ENCODE measurements at places on chromosomes 11 and 22.

DNA sequence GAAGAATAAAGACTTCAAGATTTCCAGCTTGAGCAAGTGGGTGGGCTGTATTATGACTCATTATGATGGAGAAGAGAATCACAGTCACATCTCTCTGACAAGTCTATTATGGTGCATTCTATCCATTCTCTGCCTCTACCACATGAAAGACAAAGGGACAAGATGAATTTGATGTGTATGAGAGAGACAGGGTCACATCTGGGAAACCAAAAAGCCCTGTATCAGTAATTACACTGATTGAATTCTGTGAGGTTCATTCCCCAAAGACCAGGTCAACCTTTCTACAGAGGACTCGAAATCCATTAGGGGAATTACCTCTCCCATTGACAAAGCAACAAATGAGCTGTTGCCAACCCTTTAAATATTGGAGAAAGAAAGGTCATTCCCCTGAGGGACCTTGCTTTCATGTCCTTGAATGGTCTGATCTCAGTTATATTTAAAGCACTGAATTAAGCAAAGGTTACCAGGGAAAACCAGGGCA, 109.6 kb downstream of the USP35 start:
- no peak for DNase-seq

DNA sequence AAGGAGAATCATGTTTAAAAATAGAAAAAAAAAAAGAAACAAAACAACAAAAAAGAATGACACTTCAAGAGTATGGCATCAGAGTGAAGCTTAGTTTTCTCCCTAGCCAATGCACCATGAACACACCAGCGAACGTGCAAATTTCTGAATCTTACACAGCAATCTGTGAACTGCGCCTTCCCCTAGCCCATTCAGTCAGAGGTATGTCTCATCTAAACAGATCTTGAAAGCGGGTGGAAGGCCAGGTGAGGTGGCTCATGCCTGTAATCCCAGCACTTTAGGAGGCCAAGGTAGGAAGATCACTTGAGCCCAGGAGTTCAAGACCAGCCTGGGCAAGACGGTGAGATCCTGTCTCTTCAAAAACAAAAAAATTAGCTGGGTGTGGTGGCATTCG, 113.1 kb downstream of the MICAL3 start:
- DNase-seq: no peak

- peak; percentile 89 for DNase-seq
These were observed 76.7 kb upstream of the WNT7B start for GRCh38 chr22:46053563-46054090.

- DNase-seq: no peak
These were observed 25.5 kb upstream of the GNB1L start for GRCh38 chr22:19879992-19880785.

GRCh38 chr11:78822931-78823423, 248.3 kb upstream of the NARS2 start:
- no peak for DNase-seq

- no peak for DNase-seq
These were observed 14.9 kb downstream of the EIF4ENIF1 start for GRCh38 chr22:31474743-31475142.

- DNase-seq: no peak
These were observed 37.9 kb downstream of the NECTIN1 start for GRCh38 chr11:119691020-119691666.

DNA sequence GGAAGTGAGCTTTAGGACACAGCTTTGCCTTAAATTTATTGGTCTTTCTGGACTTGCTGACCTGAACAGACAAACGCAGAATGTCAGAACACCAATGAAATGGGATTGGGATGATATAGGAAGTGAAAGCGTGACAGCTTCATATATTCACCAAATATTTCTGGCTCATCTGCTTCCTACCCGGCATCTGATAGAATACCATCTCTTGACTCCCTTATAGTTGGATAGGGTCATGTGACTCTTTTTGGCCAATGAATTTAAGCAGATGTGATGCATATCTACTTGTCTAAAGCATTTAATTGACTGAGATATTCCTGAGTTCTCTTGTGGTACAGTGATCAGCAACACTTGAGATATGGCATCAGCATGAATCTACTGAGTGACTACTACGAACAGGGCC, 2.5 kb upstream of the CAPRIN1 start:
- DNase-seq: no peak

GRCh38 chr11:111776398-111777093, 10.4 kb upstream of the PPP2R1B start:
- no peak for DNase-seq

- DNase-seq: peak; percentile 12
These were observed 103.0 kb downstream of the KCNQ1 start for GRCh38 chr11:2547806-2548205.

DNA sequence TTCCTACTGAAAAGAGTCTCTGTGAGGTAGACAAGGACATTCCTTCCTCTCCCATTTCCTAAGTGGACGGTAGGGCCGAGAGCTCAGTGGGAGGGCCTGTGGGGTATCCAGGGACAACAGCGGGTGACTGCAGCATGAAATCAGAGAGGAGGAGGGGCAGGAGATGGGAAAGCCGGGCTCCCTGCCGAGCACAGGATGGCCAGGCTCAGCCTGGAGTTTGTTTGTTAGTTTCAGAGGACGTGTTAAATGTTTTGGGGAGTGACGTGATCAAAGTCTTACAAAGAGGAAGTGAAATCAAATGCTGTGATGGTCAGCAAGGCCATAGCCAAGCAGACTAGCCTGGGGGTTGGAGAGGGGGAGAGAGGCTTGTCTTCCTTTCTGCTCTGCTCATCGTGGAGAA, 152.7 kb downstream of the ADAMTS15 start:
- peak; percentile 74 for DNase-seq

DNA sequence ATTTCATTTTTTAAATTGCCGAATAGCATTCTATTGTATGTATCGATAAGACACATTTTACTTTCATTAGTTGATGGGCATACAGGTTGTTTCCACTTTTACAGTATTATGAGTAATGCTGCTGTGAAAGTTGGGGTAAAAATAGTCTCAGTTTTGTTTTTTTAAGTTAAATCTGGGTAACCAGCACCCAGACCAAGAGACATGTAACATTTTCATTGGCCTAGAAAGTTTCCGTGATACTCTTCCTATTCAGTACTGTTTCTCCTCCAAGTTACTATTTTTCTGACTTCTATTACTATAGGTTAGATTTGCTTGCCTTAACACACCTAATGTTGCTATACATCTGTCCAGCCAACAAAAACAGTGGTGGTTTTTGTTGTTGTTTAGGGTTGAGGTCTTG, 12.3 kb downstream of the IPO7 start:
- no peak for DNase-seq

DNA sequence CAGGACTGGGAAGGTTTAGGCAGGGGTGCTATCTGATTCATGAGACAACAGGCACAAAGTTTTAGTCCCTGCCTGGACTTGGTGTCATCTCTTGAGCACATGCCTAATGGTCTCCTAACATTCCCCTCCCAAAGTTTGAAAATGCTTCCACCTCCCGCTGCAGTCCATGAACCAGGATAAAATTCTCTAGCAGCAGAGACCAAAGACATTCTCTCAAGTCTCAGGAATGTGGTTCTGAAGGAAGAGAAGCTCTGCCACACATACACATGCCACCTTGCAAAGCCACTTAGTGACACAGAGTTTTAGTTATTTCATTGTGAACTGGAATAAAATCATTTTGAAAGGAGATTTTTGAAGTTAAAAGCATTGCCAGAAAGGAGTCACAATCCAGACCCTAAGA, 15.5 kb downstream of the OR51B6 start:
- DNase-seq: no peak

DNA sequence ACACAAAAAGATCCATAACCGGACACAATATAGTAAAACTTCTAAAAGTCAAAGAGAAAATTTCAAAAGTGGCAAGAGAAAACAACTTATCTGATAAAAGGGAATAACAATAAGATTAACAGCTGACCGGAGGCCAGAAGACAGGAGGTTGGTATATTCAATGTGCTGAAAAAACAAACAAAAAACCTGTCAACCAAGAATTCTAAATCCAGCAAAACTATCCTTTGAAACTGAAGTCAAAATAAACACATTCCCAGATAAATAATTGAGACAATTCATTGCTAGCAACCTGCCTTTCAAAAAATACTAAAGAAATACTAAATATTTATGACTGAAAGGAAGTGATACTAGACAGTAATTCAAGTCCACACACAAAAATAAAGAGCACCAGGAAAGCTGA, 101.3 kb downstream of the RELT start:
- no peak for DNase-seq

- DNase-seq: no peak
These were observed 7.3 kb downstream of the RTN4RL2 start for GRCh38 chr11:57467508-57468157.

DNA sequence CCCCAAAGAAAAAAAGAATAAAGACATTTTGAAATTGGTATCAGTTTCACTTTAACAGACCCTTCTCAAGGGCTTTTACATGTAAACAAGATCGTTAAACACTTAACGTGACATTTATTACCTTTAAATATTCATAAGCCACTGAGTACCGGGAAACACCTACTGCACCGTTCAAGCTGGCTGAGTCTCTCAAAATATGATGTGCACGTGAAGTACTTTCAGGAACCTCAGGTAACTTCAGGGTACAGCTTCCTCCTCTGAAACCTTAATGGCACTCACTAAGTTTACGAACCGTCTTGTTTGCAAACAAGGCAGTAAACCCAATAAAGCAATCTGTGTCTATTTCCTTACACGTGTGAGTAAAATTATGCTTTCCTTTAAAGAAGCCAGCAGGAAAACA, 105.5 kb upstream of the TENM4 start:
- no peak for DNase-seq

- DNase-seq: no peak
These were observed 16.6 kb upstream of the BDNF start for GRCh38 chr11:27716835-27717234.

- no peak for DNase-seq
These were observed 23.3 kb downstream of the ST3GAL4 start for GRCh38 chr11:126378763-126379162.

- peak; percentile 33 for DNase-seq
These were observed 12.0 kb downstream of the CSTPP1 start for GRCh38 chr11:46948378-46949131.

- DNase-seq: no peak
These were observed 3.7 kb downstream of the FGF4 start for GRCh38 chr11:69771466-69771865.
